ENCODE measurements at places on chromosomes 2 and 18.

DNA sequence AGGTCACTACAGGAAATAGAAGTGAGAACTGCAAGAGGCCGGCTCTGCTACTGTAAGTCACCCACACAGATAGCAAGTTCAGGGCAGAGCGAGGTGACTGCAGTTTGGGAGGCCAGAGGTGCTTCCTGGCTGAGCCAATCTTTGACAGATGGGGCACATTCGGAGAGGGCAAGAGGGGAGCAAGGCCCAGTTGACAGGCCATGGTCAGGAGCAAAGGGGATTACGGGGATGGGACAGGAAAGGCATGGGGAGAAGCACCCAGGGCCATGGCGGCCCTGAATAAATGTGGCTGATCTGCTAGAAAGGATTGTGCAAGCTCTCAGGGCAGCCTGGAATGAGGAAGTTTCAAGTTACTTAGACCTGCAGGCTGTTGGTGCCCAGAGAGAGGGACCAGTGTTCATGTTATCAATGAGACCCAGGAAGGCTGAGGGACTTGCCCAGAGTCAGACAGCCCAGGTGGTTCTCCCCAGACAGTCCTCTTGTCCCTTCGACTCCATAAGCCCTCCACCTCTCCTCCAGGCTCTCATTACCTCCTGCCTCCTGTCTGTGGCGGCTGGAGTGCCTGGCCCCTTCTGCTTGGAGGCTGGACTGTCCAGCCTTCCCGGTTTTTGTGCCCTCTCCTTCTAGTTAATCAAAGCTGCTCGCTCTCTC lies 123.3 kb downstream of the CTIF start:
- no peak for DNase-seq

- no peak for DNase-seq
These were observed 138.6 kb upstream of the NDUFV2 start for GRCh38 chr18:8963876-8964275.

GRCh38 chr18:80067897-80068296 lies 33.7 kb downstream of the RBFA start:
- no peak for DNase-seq

GRCh38 chr2:133682906-133683305 lies 114.6 kb upstream of the NCKAP5 start:
- no peak for DNase-seq

GRCh38 chr2:88737385-88737784 lies 45.9 kb downstream of the RPIA start:
- DNase-seq = no peak

All from H1 (cell line).